DND-41 (cell line): ENCODE measurements at places on chromosomes 13 and 19.

- peak; percentile 90 for DNase-seq
Measured at GRCh38 chr13:26721251-26722121, 39.1 kb downstream of the GPR12 start.

GRCh38 chr13:98512774-98513665 is 63.9 kb downstream of the STK24 start:
- no peak for DNase-seq

DNA sequence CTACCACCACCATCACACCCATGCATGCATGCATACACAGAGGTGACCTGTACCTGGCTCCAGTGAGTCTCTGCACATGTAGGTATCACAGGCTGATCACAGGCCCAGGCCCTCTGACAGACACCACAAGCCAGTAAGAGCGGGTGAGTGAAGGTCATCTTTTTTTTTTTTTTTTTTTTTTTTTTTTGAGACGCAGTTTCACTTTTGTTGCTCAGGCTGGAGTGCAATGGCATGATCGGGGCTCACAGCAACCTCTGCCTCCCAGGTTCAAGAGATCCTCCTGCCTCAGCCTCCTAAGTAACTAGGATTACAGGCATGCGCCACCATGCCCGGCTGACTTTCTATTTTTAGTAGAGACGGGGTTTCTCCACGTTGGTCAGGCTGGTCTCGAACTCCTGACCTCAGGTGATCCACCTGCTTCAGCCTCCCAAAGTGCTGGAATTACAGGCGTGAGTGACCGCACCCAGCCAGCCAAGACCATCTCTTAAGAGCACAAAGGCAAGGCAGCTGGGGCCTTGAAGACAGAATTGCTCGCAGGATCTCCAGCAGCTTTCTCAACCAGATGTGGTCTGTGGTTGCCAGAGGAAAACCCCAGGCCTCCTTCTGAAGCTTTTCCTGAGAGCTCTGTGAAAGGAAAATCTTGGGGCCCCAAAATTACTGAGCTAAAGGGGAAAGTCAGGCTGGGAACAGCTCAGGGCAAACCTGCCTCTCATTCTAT is 3.2 kb upstream of the NKG7 start:
- peak; percentile 59 for DNase-seq

DNA sequence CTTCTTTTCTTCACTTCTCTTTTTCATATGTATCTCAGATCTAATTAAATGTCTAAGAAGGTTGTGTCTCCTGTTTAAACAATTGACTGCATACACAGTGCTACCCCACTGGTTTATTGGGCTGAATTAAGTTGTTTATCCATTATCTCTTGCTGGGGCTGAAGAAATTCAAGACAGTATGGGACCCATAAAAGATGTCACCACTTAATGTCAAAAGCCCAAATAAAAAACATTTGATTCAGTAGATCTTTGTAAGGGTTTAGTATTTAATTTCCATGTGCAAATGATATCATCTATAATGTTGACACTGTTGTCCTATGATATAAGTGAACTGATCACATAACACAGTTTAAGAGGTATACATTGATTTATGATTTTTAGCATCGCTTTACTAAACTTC is 1431.9 kb upstream of the PCDH20 start:
- no peak for DNase-seq

DNA sequence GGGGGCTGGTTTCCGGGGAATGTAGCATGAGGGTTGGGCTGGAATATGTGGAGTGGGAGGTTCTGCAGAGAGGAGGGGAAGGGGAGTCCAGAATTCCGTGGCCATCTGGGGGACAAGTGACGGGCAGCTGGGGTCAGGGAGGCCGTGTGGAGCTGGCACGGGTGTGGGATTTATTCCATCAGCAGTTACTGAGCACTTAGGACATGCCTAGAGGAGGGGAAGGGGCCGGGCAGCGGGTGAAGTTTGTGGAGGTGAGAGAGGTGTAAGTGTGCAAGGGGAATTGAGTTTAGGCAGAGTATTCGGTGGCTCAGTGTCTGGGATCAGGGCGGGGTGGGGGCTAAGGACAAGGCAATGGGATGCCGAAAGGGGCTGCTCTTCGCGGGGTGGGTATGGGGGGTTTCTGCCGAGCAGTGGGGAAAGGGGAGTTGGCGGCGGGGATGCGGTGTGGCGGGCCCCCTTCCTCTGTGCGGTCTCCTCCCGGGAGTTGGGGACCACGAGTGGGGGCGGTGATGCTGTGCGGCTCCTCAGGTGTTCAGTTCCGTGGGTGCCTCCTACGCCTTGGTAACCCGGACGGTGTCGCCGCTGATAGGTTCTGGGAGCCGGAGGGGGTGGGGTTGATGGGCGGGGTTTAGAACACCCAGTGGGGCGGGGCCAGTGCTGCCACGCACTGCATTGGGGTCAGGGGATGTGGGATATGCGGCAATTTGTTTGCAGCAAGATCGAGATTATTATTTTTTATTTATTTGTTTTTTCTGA is 5.4 kb downstream of the CCDC61 start:
- peak; percentile 14 for DNase-seq

DNA sequence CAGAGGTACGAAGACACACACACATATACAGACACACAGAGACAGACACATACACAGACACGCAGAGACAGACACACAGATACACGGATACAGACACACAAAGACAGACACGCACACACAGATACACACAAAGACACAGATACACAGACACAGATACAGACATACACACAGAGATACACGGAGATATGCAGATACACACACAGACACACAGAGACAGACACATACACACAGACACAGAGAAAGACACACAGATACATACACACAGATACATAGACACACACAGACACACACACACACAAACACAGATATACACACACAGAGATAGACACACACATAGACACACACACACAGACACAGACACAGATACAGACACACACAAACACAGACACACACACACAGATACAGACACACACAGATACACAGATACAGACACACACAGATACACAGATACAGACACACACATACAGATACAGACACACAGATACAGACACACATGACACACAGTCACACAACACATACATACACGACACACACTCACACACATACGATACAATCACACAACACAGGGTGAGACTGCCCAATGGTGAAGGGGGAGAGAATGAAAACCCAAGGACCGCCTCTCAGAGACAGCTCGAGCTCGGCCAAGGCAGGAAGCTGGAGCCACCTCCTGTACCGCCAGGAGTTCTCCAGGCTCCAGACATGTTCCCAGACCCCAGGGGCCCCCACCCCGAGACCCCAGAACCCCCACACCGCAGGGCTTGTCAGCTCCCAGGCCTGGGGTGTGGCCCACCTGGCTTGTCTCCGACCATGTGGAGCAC is 8.8 kb upstream of the CCER2 start:
- no peak for DNase-seq

- no peak for DNase-seq
Measured at GRCh38 chr13:38415233-38415632, 65.6 kb downstream of the UFM1 start.
